ENCODE measurements at places on chromosomes 6 and 20.

GRCh38 chr6:492816-493414, 101.4 kb downstream of the IRF4 start:
- no peak for DNase-seq

- DNase-seq = no peak
Measured at GRCh38 chr20:44188752-44189151, 1.8 kb upstream of the JPH2 start.

DNA sequence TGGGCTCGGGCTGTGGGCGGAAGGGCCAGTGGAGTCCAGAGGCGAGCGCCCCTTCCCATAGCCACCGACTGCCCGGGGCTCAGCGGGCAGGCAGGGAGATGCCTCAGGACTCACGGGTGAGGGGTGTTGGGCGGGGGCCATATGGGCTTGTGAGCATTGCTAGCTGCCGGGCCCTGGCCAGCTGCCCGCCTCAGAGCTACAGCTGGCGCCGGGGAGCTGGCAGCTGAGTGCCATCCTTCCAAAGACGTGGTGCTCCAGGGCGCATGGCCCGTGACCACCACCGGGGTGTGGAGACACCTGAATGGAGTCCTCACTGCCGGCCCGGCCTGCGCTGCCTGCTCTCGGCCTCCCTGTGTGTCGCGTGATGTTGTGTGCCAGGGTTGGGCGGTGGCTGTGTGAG, 10.6 kb upstream of the RBBP8NL start:
- no peak for DNase-seq

DNA sequence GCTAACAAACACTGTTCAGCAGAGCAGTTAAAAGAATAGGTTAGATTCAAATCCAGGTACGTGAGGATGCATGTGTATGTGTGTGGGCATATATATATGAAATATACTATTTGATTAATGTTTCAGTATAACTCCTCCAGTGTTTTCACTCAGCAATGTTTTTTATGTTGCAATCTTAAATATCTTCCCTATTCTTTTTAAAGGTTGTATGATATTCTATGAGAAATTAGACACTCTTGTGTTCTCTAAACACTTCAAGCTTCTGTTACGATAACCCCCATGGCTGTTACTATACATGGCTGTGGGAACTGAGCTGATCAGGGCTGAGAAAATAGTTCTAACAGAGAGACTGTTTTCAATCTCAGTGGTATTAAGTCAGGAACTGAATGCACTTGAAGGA, 421.0 kb downstream of the CBLN4 start:
- DNase-seq = no peak

GRCh38 chr6:131946404-131946991, 4.7 kb downstream of the CCN2 start:
- DNase-seq = no peak

Measured in activated CD4-positive, CD25-positive, alpha-beta regulatory T cell (primary cell).